ENCODE measurements at places on chromosomes 6 and 20. TPM values are rescaled to one million over a fixed set of nuclear protein-coding genes. Genes with fewer than 3 reads are reported as not detected.
A peak's percentile ranks its signal among the peaks of the same experiment; 100 is the strongest.

GRCh38 chr6:16346831-16347230 is 108.4 kb downstream of the GMPR start:
- no peak for DNase-seq

GRCh38 chr6:147131532-147132128 is 72.6 kb upstream of the STXBP5 start:
- DNase-seq: peak; percentile 17

The PRSS16 gene
- total RNA-seq: 0.22 TPM

The SLC13A3 gene
- total RNA-seq: not detected

GRCh38 chr6:159446340-159446739 is 246.7 kb downstream of the SOD2 start:
- DNase-seq: no peak

GRCh38 chr6:107821591-107821990 is 2.5 kb downstream of the SCML4 start:
- no peak for DNase-seq

The BFSP1 gene
- 1.7 TPM for total RNA-seq

GRCh38 chr6:126826166-126826714 is 292.2 kb upstream of the RSPO3 start:
- no peak for DNase-seq

DNA sequence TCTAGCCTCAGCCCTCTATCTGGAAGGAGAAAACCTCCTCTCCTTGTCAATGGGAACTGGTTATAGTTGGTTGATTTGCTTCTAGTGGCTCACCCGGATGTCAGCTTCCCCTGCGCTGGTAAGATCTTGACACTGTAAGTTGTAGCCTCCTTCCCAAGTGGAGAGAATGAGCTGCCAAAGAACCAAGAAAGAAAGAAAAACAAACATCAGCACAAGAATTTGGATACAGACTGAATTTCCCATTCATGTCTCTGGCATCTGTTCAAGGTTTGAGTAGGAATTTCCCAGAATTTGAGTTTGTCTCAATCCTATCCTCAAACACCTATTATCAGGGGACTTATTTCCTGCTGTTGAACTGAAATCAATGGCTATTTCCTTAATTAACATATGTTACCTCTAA is 44.1 kb downstream of the ELOVL2 start:
- DNase-seq: no peak

DNA sequence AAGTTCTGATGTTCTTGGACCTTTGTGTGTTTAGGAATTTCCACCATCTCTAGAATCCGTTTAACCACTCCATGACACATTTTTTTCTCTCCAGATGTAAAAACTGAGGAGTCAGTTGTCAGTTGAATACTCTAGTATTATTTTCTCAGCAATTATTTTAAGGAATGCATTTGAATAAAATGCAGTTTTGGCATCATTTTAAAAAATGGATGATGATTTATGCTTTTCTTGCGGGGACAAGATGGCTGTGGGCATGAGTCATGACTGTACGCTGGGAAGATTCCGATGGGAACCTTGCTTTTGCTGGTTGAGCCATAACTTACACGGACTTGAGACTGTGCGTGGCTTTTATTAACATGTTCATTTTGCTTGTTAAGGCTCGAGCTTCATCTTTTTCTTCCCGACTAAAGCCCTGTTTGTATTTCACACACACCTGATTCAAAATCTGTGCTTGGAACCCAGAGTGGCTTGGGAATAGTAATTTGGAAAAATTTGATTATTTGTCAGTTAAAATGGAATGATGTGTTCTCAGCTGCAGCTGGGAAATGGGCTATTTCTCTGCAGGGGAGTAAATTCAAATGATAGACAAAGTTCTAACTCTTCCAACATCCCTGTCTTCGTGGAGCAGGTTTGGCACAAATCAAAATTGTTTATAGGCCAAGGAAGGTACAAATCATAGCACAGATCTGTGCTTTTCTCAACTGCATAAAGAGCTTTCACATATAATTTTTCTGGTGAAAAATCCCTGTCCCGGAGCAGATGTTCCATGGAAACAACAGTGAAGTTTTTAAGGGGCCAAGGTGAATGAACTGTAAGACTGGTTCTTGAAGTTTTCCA is 470.5 kb upstream of the JAG1 start:
- DNase-seq: peak; percentile 20

The SERPINB1 gene
- total RNA-seq: 21.8 TPM

DNA sequence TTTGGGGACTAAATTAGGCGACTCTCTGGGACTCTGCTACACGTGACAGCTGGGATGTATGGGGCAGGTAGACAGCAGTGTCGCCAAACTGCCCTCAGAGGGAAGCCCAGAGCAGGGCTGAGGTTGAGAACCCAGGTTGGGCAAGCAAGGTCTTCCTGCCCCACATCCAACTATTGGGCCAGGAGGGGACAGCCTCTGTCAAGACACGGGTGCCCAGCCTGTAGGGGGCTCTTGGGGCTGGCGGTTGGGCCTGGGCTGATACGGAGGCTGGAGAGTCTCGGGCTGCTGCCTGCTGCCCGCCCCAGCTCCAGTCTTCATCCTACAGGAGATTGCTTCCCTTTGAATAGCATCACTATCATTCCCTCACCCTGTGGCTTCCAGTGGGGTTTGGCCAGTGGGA is 33.3 kb downstream of the CPNE5 start:
- DNase-seq: no peak
